Liver (tissue), 10 donors: ENCODE measurements at places on chromosomes 3 and 15.

- DNase-seq, result no peak
Observed at GRCh38 chr3:150607267-150608065, 4.3 kb downstream of the SELENOT start.

DNA sequence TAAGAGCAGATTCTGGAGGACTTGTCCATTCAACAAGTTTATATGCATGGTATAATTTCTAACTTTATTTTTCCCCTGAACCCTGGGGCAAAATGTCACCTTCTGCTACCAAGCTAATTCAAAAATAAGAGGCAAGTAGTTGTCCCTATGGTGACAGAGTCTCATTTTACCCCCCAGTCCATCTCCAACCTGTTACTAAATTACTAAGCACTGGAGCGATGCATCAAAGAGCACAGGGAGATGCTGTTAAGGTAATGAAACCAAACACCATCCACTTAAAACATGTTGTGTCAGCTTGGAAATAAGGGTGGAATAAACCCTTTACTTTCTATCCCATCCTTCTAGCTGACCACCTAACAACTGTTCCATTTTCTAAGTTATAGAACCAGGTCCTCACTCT lies 417.4 kb upstream of the ATP11B start:
- no peak for DNase-seq

- no peak for DNase-seq
Observed at GRCh38 chr15:59166601-59167265, 39.9 kb upstream of the LDHAL6B start.

DNA sequence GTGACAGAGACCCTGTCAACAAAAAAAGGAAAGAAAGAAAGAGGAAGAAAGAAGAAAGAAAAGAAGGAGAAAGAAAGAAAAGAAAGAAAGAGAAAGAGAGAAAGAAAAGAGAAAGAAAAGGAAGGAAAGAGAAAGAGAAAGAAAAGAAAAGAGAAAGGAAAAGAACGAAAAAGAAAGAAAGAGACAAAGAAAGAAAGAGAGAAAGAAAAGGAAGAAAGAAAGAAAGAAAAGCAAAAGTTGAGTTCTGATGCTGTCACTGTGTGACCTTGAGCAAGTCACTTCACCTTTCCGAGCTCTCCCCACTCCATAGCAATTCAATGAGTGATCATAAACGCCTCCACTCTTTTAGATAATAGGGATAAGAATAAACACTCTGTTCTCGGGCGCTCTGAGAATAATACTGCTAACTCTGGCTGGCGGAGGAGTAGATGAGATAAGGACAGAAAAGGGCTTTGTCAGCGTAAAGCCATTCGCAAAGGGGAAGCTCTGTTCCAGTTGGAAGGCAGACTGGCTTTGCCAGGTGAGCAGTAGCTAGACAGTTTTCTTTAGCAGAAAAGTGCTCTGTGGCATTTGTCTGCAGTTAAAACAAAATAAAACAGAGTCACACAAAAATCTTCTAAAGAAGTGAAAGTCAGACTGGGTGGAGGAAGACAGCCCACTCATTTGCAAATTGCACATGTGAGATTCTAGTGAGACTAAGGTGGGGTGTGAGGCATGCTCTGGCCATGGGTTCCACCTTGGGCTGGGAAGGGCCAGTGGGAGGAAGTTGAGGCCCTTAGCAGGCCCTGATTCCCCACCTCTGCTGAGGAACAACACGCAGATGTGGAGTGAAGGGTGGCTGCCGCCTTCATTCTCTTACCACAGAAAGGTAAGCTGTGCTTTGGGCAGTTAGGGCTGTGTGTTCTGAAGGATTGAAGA lies 9.6 kb upstream of the FLNB start:
- DNase-seq, result no peak

DNA sequence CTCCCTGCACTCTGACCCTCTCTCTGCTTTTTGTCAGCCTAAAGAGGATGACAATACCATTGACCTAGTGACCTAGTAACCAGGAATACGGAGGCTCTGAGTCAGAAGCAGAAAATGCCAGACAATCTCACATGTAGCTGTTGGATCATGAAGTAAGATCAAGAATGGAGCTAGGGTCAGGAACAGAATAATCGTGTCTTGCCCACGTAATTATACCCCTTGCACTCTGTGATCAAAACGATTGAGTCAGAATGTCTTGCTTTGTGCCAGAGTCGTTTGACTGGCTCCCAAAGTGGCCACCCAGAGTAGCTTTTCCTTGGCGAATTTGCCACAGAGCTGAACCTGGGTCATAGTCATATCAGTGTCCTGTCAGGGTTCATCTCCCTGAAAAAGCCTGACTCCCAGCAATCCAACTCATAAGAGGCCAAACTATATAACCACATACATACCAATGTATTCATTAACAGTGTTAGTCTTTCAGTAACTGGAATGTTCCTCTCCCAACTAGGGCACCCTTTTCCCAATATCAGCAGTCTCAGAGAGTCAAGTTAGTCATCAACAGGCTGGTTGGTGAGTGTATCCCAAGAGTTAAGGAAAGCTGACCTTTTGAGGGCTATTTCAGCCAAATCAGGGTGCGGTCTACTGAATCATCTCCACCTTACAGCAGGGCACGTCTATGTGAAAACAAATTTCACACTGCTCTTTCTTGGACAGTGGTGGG lies 5.0 kb upstream of the CDV3 start:
- no peak for DNase-seq
